ENCODE measurements at places on chromosomes 12 and 14.

DNA sequence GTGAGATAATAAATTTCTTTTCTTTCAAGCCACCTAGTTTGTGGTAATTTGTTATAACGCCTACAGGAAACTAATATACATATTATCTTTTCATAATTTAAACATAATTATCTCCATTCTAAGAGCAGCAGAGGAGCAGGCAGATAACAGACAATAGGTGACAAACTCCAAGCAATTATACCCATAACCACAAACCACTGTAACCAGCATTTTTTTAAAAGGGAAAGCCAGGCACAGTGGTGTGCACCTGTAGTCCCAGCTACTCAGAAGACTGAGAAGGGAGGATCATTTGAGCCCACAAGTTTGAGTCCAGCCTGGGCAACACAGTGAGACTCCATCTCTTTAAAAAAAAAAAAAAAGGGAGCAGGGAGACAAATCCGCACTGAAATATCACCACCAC lies 54.9 kb downstream of the ATF7 start:
- H3K27me3 ChIP-seq, result no peaks in the 10 kb centered on the region
- peaks cover 25% of the 10 kb centered on the region for H3K4me1 ChIP-seq
- H3K27ac ChIP-seq, result no peak overlapping the region
- no peak for DNase-seq
- no peaks in the 10 kb centered on the region for H3K36me3 ChIP-seq

DNA sequence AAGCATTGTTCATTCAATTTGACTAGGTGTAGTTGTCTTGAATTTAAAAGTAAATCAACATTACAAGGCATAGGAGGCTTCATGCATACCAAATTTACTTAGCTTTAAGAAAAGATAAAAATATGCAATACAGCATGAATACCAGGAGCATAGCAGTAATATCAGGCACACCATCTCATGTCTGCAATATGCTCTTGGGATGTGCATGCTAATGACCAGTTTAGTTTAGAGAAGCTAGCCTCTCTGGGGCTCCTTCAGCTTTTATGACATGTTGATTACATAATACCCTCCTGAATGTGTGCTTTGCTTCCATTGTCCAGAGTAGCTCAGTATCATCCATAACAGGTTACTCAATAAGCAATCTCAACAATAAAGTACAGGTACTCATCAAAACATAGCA lies 497.2 kb downstream of the FLRT2 start:
- no peaks in the 10 kb centered on the region for H3K27me3 ChIP-seq
- no peak for DNase-seq
- no peaks in the 10 kb centered on the region for H3K36me3 ChIP-seq
- no peak overlapping the region for H3K4me3 ChIP-seq
- H3K4me1 ChIP-seq, result peaks cover 27% of the 10 kb centered on the region
- peak overlapping the region; percentile 47 for H3K27ac ChIP-seq

- DNase-seq, result no peak
- peaks cover 7% of the 10 kb centered on the region for H3K4me1 ChIP-seq
These were observed 106.2 kb downstream of the DAAM1 start for GRCh38 chr14:59294662-59294992.

DNA sequence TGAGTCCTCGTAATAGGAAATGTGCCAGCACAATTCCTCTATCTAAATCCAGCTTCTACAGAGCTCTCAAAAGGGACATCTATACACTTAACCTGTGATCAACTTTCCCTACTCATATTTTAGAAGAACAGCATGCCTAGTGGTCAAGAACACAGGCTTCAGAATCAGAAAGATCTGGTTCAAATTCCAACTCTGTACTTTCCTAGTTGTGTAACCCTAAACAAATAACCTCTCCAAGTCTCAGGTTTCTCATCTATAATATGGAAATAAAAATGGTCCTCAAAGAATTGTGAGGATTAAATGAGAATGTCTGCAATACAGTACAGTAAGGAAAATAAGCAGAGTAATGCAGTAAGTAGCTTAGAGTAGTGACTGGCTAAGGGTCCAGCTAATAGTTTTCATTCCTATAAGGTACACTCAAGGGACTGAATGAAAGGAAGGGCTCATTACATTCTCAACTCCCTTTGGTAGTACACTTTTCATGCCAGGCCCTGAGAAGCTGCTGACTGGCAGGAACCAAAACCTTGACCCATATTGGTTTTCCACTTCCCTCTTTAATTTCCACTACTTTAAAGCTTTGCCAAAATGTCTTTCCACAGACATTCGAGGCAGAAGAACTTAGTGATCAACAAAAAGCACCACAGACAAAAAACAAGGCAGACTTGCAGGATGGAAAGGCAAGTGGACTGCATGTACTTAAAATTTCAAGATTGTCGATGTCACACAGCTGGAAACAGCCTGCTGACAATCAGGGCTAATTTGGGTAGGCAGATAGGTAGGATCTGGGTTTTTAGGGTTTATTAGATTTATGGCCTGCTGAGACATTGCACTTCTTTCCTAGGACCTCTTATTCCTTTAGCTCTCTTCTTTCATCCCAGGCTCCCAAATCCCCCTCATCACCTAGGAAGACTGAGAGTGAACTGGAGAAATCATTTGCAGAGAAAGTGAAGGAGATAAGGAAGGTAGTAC lies 4.3 kb downstream of the CCDC196 start:
- no peaks in the 10 kb centered on the region for H3K27me3 ChIP-seq
- peaks cover 2% of the 10 kb centered on the region for H3K36me3 ChIP-seq
- H3K4me3 ChIP-seq, result no peak overlapping the region
- no peak overlapping the region for H3K27ac ChIP-seq

- H3K4me1 ChIP-seq, result no peaks in the 10 kb centered on the region
- no peak for DNase-seq
- H3K4me3 ChIP-seq, result no peak overlapping the region
- H3K27me3 ChIP-seq, result peaks cover 56% of the 10 kb centered on the region
- H3K27ac ChIP-seq, result no peak overlapping the region
These were observed 91.4 kb upstream of the CPM start for GRCh38 chr12:69024413-69024812.

DNA sequence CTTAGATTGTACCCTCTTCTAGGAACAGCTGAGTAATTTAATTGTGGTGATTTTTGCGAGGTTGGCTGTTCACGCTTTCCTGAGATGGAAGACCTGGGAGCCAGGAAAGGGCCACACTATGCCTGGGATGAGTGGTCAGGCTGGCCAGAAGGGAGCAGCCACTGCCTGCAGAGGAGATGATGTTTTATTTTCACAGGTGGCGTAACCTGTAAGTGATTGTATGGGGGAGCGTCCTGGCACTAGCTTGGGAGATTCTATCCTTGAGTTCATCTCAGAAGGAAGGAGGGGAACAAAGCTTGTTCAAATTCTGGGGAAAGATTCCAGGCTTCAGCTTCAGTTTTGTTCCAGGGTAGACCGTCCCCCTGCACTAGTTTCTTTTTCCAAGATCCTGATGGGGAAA lies 1.2 kb downstream of the RPH3A start:
- DNase-seq, result no peak
- H3K4me3 ChIP-seq, result no peak overlapping the region
- peaks cover 7% of the 10 kb centered on the region for H3K4me1 ChIP-seq
- H3K36me3 ChIP-seq, result peaks cover 5% of the 10 kb centered on the region

DNA sequence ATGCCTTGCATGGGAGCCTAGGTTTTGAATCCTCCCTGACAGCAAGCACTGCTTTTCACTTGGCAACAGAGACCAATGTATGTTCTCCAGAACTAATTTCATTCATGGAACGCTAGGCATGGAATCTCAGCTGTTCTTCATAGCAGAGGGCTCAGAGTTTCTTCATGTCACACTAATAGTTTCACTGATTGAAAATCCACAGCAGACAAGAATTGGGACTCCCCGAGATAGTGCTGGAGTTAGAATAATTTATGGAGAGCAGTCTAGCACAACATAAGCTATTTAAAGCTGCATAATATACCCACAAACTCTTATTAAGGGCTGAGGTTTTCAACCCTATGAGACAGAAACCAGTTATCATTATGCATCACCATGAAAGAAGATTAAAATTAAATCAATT lies 342.5 kb downstream of the TMEM132D start:
- DNase-seq, result no peak
- no peaks in the 10 kb centered on the region for H3K27me3 ChIP-seq
- H3K36me3 ChIP-seq, result peaks cover 4% of the 10 kb centered on the region
- H3K4me1 ChIP-seq, result no peaks in the 10 kb centered on the region
- no peak overlapping the region for H3K27ac ChIP-seq

DNA sequence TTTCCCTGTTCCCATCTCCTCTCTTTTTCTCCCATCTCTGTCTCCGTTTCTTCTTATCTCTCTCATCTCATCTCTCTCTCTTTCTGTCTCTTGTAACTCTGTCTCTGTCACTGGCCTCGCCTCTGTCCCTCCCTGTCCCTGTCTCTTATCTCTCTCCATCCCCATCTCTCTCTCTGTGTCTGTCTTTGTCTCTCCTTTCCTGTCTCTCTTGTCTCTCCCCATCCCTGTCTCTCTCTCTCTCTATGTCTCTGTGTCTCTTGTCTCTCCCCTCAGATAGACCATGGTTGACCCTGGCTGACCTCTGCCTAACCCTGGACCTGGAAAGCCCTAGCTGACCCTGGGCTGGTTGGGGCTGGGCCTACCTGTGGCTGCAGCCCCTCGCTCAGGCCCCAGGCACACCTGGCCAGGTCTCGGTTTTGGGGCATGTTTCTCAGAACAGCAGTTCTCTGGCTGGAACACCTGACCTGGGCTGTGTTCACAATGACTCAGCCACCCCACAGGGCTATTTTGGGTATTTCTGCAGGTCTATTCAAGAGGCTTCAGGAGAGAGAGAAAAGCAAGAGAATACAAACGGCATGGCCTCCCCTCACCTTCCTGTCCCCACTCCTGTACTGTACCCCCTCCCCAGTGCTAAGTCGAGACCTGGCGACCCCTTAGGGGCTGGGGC lies 174.4 kb downstream of the TMEM121 start:
- DNase-seq, result no peak
- H3K4me3 ChIP-seq, result no peak overlapping the region
- H3K27me3 ChIP-seq, result no peaks in the 10 kb centered on the region

- H3K27ac ChIP-seq, result no peak overlapping the region
- H3K36me3 ChIP-seq, result no peaks in the 10 kb centered on the region
- H3K4me1 ChIP-seq, result no peaks in the 10 kb centered on the region
- H3K4me3 ChIP-seq, result no peak overlapping the region
- no peaks in the 10 kb centered on the region for H3K27me3 ChIP-seq
- DNase-seq, result no peak
These were observed 488.3 kb downstream of the APAF1 start for GRCh38 chr12:99133401-99133800.

GRCh38 chr14:34496007-34496678 lies 34.1 kb upstream of the SPTSSA start:
- no peak overlapping the region for H3K4me3 ChIP-seq
- peak overlapping the region; percentile 38 for H3K27ac ChIP-seq
- H3K36me3 ChIP-seq, result peaks cover 7% of the 10 kb centered on the region
- H3K4me1 ChIP-seq, result no peaks in the 10 kb centered on the region

DNA sequence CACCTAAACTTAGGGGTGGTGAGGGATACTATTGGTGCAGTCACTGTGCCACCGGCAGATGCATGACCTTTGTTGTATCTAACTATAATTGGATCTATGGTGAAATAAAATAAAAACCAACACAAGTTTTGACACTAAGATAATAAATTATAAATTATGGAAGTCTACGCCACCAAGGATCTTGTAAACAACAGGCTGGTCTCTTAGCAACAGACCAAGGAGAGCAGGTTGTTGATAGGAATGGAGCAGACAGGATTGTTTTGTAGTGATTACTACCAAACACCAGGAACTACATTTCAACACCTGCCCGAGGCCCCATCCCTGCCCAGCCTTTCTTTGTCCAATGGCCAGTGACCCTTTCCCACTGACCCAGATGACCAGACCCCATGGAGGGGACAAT lies 1178.0 kb downstream of the VRK1 start:
- peaks cover 8% of the 10 kb centered on the region for H3K36me3 ChIP-seq
- H3K4me1 ChIP-seq, result peaks cover 49% of the 10 kb centered on the region
- no peak for DNase-seq
- H3K27me3 ChIP-seq, result no peaks in the 10 kb centered on the region

DNA sequence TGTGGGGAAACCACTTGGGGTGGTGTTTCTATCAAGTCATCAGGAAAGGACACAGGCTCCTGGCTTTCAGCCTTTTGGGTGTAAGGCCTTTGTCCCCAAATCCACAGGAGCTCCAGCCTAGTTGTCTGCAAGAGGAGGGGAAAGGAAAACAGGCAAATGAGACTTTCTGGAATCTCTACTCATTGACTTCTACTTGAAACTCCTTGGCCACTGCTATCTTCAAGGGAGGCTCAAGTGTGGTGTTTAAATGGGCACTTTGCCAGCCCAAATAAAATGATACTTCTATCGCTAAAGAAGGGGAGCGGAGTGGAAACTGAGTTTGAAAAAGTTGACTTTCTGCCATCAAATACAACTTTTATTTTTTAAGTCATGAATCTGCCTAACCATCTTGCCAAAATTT lies 445.9 kb upstream of the RGS6 start:
- H3K27ac ChIP-seq, result no peak overlapping the region
- DNase-seq, result no peak
- no peaks in the 10 kb centered on the region for H3K27me3 ChIP-seq
- H3K4me1 ChIP-seq, result peaks cover 11% of the 10 kb centered on the region
- H3K36me3 ChIP-seq, result peaks cover 7% of the 10 kb centered on the region

DNA sequence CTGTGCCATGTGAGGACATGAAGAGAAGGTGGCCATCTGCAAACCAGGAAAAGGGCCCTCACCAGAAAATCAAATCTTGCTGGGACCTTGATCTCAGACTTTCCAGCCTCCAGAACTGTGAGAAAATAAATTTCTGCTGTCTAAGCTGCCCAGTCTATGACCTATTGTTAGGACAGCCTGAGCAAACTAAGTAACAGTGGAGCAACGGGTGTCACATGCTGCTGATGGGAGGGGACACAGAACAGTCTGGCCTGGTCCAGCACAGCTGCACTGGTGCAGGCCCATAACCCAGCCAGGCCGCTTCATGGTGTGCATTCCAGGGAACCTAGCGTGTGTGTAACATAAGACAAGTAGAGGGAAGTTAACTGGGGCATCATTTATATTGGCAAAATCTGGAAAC lies 42.1 kb downstream of the GRIP1 start:
- no peaks in the 10 kb centered on the region for H3K4me1 ChIP-seq
- H3K36me3 ChIP-seq, result no peaks in the 10 kb centered on the region
- no peak overlapping the region for H3K4me3 ChIP-seq
- no peak overlapping the region for H3K27ac ChIP-seq

DNA sequence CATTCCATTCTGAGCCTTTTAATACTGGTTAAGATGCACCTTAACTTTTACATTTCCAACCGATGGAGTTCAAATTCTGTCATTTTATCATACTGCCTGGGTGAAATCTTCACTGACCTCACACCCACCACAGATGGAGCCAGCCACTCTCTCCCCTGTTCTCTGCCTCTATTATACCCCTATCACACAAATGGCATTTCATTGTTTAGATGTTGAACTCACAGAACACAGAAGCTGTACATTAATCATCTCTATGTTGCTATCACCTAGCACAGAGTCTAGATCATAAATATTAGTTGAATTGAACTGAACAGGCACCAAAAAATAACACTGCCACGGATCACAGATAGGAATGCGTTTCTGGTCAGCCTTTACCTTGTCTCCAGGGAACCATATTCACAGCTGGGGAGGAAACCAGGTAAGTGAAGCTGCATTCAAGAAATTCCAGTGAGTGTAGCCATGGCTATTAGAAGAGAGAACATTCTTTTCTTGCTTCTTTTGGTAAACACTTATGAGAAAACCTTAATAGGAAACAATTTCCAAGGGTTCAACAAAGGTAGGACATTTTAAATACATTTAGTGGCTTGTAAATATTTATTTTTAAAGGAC lies 194.9 kb upstream of the RMST start:
- no peak for DNase-seq
- H3K27me3 ChIP-seq, result peaks cover 6% of the 10 kb centered on the region
- no peak overlapping the region for H3K27ac ChIP-seq
- no peaks in the 10 kb centered on the region for H3K36me3 ChIP-seq
- H3K4me3 ChIP-seq, result no peak overlapping the region

Measured in effector memory CD8-positive, alpha-beta T cell (primary cell).